Fibroblast of mammary gland (primary cell): ENCODE measurements at places on chromosomes 13 and 19.

DNA sequence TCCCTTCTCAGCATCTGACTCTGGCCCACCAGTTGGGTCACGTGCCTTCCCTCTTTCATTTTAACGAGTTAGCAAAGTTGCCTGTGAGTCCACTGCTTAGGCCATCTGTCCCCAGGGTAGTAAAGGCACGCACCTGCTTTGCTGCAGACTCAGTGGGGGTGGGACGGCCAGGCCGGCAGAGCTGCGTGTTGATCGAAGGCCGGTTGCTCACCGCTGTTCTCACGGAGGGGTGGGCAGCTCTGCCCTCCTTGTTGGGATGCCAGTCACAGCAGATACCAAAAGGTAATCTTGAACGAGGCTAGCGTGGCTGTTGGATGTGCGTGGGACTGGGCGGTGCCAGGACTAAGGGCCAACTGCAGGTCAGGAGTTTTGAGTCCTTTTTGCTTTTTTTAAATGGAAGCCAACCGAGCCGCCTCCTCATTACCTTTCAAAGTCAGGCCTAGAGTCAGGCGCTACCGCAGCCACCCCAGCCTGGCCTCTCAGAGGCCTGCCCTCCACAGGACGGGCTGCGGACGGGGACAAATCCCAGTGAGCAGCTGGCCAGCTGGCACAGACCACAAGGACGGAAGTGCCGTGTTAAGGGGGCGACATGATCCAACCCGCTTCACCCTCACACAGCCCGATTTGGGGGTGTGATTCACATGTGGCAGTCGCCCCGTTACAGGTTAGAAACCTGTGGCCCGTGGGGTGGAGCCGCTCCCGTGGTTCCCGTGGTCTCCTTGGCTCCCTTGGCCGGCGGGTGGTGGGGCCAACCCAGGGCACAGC is 20.6 kb downstream of the ADPRHL1 start:
- DNase-seq: no peak

- DNase-seq: no peak
Measured at GRCh38 chr19:41844601-41845000, at the start of gene LYPD4. Gene LYPD4, minus strand, starts transcription at chr19:41844683. Its CDS starts 5,398 bp downstream, at chr19:41839285.

DNA sequence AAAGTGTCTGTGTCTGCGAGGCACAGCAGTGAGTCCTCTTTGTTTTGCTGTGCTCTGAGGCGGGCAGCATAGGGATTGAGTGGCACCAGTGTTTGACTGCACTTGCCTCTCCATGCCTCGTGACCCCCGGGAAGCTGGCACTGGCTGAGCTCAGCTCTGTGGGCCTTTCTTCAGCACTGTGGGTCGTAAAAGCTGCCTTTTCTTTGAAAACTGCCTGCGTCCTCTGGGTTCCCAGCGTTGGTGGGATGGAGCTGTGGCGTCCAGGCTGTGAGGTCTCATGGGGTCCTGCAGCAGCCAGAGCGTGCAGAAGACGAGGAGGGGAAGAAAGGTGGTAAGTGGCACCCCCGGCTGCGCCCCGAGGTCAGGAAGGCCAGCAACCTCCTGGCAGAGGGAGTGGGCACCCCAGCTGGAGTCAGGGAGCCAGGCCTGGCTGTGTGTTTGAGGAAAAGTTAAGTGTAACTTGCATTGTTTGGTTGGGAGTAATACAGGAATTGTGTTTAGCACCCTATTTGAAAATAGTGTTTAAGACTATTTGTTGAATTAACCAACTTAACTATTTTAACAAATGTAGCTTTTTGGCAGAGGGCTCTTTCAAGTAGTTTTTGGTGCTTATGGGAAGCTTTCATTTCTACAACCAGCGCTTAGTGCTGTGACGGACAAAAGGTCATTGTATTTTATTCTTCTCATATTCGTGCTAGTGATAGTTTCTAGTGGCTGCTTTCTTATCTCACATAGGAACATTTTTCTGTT is 79.3 kb upstream of the TEX29 start:
- no peak for DNase-seq

- DNase-seq: peak; percentile 58
Measured at GRCh38 chr13:80550971-80551441, 210.1 kb upstream of the SPRY2 start.

- DNase-seq: peak; percentile 91
Measured at GRCh38 chr13:44713788-44714469, 137.8 kb upstream of the TSC22D1 start.

GRCh38 chr13:97279913-97280312 is 57.8 kb downstream of the MBNL2 start:
- peak; percentile 64 for DNase-seq

- DNase-seq: no peak
Measured at GRCh38 chr13:56317841-56318240, 822.9 kb upstream of the PRR20A start.

DNA sequence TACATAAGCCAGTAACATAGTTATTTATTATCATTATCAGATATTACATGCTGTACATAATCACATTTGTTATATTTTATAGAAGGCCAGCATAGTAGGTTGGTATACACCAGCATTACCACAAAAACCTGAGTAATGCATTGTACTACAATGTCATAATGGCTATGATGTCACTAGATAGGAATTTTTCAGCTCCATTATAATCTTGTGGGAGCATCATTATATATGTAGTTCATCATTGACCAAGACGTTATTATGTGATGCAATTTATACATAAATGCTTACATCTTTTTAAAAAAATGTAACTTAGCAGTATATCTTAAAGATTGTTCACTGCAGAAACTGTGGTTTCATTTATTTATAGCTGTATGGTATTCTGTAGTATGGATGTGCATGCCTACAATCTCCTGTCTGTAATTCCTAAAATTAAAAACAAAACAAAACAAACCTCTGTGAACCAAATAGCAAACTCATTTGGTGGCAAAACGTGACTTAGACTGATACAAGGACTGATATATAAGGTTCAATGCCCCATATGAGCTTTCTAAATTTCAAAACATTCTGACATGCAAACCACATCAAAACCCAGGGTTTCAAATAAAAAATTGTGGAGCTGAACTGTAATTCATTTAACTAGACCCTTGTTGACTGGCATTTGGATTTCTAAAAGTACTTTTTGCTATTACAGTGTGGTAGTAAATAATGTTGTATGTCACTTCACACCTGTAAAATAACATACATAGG is 250.9 kb downstream of the DLEU7 start:
- peak; percentile 86 for DNase-seq

DNA sequence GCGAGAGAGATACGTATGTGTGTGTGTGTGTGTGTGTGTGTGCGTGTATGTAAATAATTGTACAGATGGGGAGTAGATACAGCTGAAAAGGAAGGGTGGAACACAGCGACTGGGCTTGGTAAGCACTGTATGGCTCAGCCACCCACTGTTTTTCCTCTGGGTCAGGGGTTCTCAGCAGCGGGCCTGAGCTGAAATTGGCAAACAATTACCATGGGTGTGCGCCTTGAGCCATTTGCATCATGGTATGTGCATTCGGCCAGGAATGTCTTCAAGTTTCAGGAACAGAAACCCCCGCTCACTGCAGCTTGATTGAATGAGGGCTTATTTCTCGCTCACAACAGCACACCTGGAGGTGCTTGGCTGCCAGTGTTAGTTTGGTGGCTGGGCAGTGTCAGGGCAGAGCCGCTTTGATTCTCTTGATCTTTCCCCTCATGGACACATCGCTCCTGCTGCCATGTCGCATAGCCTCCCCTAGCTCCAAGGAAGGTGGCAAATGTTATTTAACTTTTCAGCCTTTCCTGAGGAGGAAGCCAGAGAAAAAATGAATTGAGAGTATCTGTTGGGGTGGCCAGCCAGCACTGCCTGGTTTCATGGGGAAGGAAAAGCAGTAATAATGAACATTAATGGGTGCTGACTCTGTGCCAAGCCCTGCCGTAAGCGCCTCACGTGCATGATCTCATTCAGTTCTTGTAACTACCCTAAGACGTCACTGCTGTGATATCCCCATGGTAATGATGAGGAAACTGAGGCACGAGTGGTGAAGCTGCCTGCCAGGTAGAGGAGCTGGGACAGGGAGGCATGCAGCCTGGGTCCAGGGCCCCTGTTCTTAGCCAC is 126.9 kb downstream of the SIPA1L3 start:
- peak; percentile 48 for DNase-seq

GRCh38 chr19:39307046-39307821 is 11.0 kb downstream of the IFNL1 start:
- no peak for DNase-seq

GRCh38 chr13:43929947-43930346 is 50.2 kb downstream of the LACC1 start:
- DNase-seq: no peak

DNA sequence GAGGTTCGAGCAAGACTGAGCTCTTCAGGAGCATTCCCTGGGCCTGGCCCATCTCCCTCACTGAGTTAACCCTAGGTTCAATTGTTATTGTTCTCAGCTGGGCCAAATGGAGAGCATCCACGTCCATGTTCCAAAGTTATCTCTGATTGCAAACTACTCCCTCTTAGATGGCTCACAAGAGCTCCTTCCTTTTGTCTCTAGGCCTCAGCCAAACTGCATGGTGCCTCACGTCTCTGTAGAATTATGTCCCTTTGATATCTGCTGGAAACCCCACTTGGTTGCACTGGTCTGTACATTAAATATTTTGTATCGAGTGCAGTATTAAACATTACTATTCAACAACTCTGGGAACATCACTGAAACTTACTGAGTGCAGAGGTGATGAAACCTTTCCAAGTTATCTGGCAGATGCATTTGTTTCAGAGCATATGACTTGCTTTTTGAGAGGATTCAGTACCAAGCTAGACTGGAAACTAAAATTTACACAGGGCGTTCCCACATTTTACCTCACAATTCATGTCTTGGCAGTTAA is 38.1 kb downstream of the DOCK9 start:
- DNase-seq: peak; percentile 67

- no peak for DNase-seq
Measured at GRCh38 chr13:74464670-74465069, 330.5 kb upstream of the KLF12 start.

GRCh38 chr13:89783221-89783755 is 1564.2 kb upstream of the MIR17HG start:
- DNase-seq: no peak

GRCh38 chr19:14070268-14071050 is 2.1 kb upstream of the MISP3 start:
- DNase-seq: no peak

DNA sequence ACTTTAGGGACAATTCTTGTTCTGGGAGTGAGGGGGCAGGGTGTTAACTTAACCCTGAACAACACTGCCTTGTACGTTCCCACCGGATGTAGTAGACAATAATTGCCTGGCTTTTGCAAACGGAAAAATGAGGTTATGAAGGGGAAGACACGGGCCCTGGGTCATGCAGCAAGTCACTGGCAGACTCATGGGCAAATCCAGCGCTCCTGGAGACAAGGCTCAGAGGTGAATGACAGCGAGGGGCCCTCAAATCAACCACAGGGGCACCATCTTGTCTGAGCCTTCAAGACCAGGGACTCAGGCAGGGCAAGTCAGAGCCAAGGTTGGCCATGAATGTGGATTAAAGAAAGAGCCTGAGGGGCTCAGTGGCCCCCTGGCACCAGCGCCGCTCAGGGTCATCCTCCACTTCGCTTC is 2.8 kb downstream of the RASA3 start:
- no peak for DNase-seq

- no peak for DNase-seq
Measured at GRCh38 chr19:53897459-53897858, 11.6 kb upstream of the CACNG7 start.

GRCh38 chr13:85492283-85492682 is 306.9 kb downstream of the SLITRK6 start:
- DNase-seq: no peak

DNA sequence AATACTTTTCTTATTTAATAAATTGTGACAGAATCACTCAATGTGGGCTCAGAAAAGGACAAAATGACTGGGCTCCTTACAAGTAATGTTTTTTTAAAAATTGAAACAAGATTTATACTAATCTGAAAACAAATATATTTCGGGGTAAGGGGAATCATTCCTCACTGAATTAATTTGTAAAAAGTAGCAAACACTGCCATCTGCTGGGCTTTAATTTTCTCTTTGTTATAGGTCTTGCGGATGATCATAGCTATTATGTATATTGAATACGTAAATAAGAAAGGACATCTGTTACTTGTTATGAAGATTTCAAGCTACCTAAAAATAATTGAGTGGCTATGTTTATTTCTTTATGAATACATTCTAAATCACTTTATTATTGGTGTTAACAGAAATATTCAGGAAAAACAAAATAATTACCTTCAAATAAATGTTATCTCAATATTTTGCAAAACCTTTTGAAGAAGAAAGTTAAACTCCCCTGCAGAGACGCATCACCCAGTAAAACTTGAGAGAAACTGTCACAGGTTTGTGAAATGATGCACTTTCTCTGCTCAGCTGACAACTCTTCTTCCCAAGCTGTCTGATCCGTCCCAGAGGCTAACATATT is 17.8 kb upstream of the ENOX1 start:
- peak; percentile 89 for DNase-seq

GRCh38 chr13:76711550-76712182 is 174.5 kb downstream of the KCTD12 start:
- peak; percentile 91 for DNase-seq

DNA sequence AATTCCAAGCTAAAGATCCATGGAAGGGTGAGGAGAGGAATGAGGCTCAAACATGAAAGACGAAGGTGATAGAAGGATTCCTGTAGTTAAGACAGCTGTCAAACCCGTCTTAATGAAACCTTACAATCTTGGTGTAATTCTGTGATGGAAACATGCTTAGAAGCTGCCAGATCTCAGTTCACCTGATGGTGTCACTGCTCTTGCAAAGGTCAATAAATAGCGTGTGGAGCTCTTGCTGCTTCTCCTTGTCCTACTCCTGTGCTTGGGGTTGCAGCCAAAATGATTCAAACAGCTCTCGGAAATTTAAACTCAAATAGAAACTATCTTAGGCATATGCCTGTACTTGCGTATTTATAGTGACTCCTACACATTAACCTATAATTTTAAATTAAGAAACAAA is 1705.0 kb downstream of the OLFM4 start:
- DNase-seq: no peak

DNA sequence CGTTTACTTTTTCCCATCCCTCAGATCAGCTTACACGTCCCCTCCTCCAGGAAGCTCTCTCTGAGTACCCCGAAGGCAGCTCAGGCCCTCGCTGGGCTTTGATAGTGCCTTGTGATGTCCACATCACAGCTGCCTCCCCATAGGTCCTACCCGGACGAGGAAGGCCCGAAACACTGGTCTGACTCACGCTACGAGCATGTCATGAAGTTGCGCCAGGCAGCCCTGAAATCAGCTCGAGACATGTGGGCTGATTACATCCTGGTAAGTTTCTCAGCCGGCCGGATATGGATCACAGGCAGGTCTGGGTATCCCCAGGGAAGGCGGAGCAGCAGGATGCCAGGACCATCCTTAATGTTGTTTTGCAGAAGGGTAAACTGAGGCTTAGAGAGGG is 4.8 kb downstream of the COLGALT1 start:
- peak; percentile 97 for DNase-seq

GRCh38 chr13:45367358-45367757 is 26.4 kb upstream of the TPT1 start:
- DNase-seq: peak; percentile 94

DNA sequence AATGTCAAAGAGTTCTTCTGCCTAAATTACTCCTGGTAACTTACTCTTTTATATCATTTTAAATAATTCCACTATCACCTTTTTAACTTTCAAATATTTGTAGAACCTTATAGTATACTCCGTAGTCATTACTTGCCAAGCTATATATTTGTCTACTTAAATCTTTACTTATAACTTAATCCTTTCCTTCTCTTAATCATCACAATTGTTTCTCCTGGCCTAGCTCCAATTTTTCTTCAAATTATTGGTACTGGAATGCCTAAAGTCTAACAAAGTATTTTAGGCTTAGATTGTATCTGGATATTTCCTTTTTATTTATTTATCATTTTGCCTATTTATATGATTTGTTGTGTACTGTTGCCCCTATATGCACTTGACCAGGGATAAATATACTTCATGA is 109.5 kb downstream of the MZT1 start:
- DNase-seq: no peak
